GM18507 (cell line): ENCODE measurements at places on chromosomes 6 and 20.

GRCh38 chr20:52410182-52410647 lies 218.6 kb upstream of the ZFP64 start:
- no peak for DNase-seq

GRCh38 chr6:156934069-156934460 lies 156.9 kb downstream of the ARID1B start:
- DNase-seq = no peak

- DNase-seq = no peak
These were observed 613.3 kb upstream of the JAG1 start for GRCh38 chr20:11287126-11287525.

GRCh38 chr6:151814614-151815013 lies 7.1 kb downstream of the ESR1 start:
- no peak for DNase-seq

GRCh38 chr20:23315099-23315498 lies 35.5 kb upstream of the NXT1 start:
- no peak for DNase-seq

DNA sequence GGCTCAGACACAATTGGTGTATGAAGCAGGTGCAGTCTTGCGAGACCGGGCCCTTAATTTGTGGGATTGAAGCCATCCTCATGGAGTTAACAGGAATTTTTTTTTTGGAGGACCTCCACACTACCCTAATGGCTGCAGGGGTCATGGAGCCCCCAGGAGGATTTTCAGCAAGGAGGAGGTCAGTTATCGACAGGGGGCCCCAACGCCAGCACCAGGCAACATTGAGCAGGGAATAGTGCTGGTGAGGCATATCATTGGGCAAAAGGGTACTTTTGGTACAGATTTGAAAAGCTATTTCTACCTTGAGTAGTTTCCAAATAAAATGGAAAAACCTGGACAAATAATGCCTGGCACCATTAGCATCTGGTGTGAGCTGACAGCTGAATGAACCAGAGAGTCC lies 6.7 kb downstream of the FAM50B start:
- no peak for DNase-seq
